ENCODE measurements at places on chromosomes 3 and 15.

DNA sequence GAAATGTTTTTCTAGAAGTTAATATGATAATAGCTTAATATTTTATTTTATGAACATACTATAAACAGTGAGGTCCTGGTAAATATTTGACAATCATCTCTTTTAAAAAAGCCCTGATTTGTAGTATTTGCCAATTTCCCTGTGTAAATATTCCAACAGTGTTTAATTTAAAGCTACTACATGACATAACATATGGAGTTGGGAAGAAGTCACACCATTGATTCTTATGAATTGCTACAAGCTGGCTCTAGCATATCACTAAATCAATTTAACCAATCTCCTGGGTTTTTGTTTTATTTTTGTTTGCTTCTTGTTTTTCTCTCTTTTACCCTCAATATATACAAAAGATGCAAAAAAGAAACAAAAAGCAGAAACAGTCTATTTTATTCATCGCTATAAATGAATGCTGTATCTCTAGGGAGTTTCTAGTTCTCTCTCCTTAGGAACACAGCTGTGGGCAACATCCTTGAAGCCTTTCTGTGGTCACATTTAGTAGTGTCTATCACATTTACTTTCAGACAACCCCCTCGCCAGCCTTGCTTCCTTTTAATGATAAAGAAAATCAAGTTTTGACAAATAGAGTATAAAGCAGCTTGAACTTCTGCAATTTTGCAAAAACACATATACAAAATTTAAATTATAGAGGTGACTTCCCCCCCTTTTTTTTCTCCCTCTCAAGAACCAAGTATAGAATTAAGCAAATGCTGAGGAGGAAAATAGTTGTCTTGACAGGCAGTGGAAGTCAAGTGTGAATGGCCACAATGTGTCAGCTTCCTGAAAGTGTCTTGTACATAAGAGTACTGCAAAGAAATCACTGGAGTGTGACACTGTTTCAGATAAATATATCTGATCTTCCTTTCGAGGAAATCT, 21.4 kb downstream of the CCR1 start:
- DNase-seq: no peak

DNA sequence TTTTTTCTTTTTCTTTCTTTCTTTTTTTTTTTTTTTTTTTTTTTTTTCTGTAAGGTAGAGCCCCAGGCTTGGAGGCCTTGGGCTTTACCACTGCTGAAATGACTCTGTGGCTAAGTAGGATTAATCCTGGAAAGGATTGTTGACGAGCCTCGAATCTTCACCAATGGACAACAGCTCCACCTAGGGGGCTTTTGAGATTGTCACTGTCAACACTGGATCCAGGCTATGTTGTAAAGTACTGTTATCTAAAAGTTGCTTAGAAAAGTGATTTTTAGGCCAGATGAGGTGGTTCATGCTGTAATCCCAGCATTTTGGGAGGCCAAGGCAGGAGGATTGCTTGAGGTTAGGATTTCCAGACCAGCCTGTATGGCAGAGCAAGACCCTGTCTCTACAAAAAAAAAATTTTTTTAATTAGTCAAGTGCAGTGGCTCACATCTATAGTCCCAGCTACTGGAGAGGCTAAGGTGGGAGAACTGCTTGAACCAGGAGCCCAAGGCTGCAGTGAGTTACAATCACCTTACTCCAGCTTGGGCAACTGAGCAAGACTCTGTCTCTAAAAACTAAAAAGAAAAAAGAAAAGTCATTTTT, 41.6 kb downstream of the KLHL18 start:
- no peak for DNase-seq

- DNase-seq: no peak
Measured at GRCh38 chr3:61463191-61463590, 98.2 kb upstream of the PTPRG start.

DNA sequence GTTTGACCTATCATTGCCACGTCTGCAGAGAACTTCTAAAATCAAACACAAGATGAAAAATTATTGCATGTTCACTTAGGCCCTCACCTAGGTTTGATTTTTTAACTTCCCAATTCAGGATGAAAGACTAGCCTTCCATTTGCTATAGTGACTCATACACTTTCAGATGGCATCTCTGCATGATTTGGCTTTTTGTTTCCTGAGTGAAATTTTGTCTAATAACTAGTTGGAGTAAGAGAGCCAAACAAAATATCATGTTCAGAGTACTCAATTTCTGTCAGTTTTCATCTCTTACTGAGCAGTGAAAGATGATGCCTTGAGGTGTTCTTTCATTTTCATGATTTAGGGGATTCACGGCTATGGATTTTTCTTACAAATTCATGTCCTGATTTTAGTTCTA, 122.9 kb downstream of the NSUN3 start:
- no peak for DNase-seq

GRCh38 chr3:123870033-123870432, 14.1 kb downstream of the MYLK start:
- DNase-seq: no peak

GRCh38 chr3:113223475-113224281, 12.3 kb downstream of the BOC start:
- DNase-seq: no peak

GRCh38 chr15:59688423-59688781, 718 bp downstream of the BNIP2 start:
- DNase-seq: no peak

GRCh38 chr15:81313686-81314085, 10.3 kb downstream of the STARD5 start:
- DNase-seq: no peak

DNA sequence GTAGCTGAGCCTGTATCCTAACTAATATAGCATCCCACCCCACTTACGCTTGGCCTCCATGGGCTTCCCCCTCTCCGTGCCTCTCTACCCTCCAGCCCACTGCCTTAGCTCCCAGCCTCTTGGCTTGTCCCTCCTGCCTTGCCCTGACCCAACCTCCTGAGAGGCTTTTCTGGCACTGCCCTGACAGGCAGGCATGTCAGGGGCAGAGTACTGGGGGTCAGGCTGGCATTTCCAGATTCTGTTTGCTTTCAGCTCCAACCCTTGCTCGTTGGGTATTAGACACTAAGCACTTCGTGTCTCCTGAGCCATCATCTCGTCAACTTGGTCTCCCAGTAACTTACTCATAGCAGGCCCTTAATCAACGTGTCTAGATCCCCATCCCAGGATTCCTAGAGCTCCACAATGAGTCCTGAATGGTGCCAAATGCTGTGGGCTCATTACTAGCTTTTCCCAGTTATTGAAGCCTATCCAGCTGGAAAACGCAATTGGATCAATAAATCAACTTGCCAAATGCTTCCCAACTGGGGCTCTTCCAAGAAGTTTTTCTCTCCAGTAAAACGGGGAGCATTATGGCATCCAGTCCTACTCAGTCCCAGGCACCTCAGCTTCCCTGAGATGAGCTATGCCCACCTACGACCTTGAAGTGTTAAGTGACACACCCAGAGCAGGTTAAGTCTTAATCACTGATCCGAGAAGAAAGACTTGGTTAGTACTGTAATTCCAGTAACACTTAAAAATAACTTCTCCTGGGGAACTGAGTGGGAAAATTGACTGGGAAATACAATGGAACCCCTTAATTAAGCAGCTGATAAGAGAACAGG, 78.5 kb upstream of the DLG1 start:
- no peak for DNase-seq

DNA sequence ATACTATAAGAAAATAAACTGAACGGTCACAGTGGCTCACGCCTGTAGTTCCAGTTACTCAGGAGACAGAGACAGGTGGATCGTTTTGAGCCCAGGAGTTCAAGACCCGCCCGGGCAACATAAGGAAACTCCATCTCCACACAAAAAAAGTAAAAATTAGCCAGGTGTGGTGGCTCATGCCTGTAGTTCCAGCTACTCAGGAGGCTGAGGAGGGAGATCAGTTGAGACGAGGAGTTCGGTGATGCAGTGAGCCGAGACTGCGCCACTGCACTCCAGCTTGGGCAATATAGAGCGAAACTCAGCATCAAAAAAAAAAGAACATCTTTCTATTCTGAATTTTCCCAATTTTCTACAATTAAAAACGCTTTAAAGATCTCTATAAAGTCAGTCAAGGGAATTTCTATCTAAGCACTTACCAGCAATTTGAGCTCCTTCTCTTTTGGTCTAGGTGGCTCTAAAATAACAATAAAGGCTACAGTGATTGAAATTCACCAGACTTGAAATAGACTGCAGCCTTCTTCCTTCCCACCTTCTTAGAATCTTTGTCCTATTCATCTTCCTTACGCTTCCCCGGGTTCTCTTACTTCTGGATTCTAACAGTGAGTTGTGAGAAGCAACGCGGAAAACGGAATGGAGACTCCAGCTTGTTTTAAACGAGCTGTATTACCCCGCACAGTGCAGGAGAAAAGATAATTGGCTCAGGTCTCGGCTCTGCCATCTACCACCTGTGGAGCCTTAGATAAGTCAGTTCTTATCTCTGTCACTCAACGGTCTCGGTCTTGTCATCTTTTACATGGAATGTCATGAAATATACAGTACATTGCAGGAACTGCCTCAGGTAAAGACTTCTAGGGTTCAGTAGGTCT, 812 bp upstream of the SEC62 start:
- DNase-seq: no peak

GRCh38 chr15:50876260-50876988, 32.1 kb upstream of the AP4E1 start:
- no peak for DNase-seq

DNA sequence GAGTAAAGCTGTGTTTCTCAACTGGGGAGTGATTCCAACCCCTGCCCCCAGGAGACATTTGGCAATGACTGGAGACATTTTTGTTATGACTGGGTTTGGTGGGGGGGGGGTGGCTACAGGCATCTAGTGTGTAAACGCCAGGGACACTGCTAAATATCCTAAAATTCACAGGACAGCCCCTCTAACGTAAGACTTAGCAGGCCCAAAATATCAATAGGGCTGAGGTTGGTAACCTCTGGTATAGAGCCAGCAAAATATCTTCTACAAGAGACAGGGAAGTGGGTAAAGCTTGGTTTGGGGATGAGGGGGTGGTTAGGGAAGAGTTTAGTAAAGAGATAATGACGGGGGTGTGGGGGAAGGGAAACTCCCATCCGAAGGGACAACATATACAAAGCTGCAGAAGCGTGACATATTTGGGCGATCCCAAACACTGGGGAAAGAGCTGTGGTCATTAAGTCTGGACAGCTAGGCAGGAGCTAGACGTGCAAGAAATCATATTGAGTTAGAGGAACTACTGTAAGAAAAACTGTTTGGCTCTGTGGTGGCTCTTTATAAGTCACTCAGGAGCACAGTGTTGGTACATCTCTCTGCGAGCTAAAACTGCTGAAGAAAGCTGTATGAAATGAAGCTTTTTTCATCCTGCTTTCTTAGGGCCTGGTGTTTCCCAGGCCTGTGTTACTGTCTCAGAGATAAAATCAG, 697 bp upstream of the TRIM69 start:
- DNase-seq: no peak

DNA sequence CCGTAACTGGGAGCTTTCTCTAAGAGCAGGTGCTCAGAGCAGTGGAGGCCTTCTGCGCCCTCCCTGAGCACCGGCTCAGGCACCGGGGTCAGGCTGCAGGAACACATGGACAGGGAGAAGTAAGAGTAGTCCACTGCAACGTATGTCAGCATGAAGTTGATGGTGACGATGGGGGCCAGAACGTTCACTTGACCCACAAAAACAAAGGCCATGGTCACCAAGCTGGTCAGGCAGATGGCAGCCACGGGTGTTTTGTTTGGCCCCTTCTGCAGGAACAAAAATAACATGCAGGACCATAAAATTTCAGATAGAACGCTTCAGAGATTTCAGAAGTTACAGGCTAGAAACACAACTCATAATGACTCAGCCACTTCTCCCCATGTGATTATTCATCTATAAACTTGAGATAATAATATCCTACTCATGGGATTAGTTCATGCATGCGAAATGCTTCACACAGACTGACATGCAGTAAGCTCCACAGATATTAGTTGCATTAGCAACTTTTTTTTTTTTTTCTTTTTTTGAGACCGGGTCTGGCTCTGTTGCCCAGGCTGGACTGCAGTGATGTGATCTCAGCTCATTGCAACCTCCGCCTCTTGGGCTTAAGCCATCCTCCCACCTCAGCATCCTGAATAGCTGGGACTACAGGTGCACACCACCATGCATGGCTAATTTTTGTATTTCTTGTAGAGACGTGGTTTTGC, 52.2 kb upstream of the HEG1 start:
- peak; percentile 56 for DNase-seq

DNA sequence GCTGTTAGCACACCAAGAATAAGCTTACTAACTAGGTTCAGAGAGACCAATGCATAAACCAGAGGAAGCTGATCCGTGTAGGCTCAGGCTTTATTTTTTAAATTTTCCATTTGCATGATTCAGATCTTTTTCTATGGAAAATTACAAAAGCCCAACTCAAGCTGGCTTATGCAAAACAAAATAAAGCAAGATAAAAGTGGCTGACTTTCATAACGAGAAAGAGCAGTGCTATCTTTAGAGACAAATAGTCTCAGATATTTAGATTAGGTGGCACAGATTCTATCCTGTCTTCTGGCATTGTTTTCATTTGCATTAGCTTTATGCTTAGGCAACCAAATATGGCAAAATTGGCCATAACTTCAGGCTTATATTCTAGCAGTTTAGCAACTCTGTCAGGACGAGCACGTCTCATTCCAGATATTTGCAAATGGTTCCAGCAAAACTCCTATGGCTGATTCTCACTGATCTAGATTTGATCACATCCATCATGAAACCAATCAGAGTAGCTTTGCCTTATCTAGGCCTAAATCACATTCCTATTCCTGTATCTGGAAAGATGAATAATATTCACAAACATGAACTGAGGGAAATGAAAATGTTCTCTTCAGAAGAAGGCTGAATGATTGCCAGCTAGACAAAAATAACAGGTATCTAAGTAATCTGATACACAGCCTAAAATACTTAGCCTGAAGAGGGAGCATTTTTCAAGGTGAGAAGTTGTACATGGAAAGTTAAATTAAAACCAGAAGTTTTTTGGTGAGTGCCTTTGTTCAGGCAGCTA, 216.4 kb upstream of the DPPA4 start:
- DNase-seq: no peak

- no peak for DNase-seq
Measured at GRCh38 chr3:52431459-52432223, 13.3 kb downstream of the SEMA3G start.

- no peak for DNase-seq
Measured at GRCh38 chr3:142777927-142778326, 54.1 kb downstream of the TRPC1 start.

GRCh38 chr3:189368384-189368783, 196.6 kb downstream of the TPRG1 start:
- no peak for DNase-seq

- DNase-seq: peak; percentile 90
Measured at GRCh38 chr3:42090973-42091731, at the start of gene TRAK1. Gene TRAK1, plus strand, starts transcription at chr3:42091357. Its CDS starts 113 bp downstream, at chr3:42091470.

GRCh38 chr15:48868536-48868935, 9.4 kb upstream of the EID1 start:
- DNase-seq: peak; percentile 56

- no peak for DNase-seq
Measured at GRCh38 chr15:73139744-73140553, 87.7 kb downstream of the NEO1 start.

DNA sequence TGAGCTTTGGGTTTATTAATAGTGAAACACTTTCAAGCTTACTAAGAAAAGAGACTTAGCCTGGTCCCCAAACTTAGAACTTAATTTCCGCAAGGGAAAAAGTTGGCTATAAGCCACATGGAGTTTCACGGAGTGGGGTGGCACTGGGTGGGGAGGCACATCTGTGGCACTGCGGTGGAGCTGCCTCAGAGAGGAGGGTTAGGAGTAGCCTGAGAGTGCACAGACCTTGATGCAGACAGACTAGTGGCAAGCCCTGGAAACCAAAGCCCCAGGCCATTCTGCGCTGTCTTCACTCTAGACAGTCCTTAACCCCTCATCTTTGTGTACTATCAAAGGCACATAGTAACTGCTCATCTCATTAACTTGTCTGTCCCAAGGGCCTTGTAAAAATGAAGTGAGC, 22.0 kb downstream of the CXCR6 start:
- DNase-seq: no peak

GRCh38 chr15:37106490-37107001, 6.2 kb upstream of the MEIS2 start:
- DNase-seq: no peak
